ENCODE measurements at places on chromosomes 16 and 17. TPM values are rescaled to one million over a fixed set of nuclear protein-coding genes. Genes with fewer than 3 reads are reported as not detected.

GRCh38 chr17:73634629-73635028, 9.6 kb downstream of the SDK2 start:
- H3K4me1 ChIP-seq = no peaks in the 10 kb centered on the region
- no peaks in the 10 kb centered on the region for H3K27me3 ChIP-seq
- H3K27ac ChIP-seq = no peak overlapping the region
- H3K4me3 ChIP-seq = no peak overlapping the region

C16orf78 gene
- total RNA-seq = not detected

MT1X gene
- total RNA-seq = 5,596 TPM

- no peak for DNase-seq
- peaks cover 24% of the 10 kb centered on the region for H3K4me1 ChIP-seq
- peak overlapping the region; percentile 66 for H3K4me3 ChIP-seq
- no peaks in the 10 kb centered on the region for H3K36me3 ChIP-seq
Observed at GRCh38 chr17:55265311-55266021, 706 bp downstream of the HLF start.

DNA sequence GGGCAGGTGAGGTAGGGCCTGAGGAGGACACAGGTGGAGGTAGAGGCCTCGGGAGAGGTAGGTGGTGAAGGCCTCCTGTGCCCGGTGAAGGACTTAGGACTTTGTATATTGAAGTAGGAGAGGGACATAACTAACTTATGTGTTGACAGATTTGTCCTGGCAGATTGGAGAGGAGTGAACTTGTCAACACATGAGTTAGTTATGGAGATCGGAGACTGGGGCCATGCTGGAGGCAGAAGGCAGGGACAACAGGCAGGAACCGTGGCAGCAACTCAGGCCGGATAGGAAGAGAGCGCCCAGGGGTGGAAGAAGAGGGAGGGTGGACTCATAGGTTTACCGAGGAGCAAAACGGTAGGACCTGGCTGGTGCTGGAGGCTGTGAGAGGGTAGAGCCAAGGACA, 18.4 kb downstream of the GLP2R start:
- no peak for DNase-seq
- no peak overlapping the region for H3K4me3 ChIP-seq
- peaks cover 22% of the 10 kb centered on the region for H3K4me1 ChIP-seq
- no peaks in the 10 kb centered on the region for H3K27me3 ChIP-seq

Measured in gastrocnemius medialis (tissue), 4 donors.